ENCODE measurements at places on chromosomes 1 and 21.

- no peak for DNase-seq
Measured at GRCh38 chr21:27333096-27333495, 366.2 kb upstream of the ADAMTS5 start.

DNA sequence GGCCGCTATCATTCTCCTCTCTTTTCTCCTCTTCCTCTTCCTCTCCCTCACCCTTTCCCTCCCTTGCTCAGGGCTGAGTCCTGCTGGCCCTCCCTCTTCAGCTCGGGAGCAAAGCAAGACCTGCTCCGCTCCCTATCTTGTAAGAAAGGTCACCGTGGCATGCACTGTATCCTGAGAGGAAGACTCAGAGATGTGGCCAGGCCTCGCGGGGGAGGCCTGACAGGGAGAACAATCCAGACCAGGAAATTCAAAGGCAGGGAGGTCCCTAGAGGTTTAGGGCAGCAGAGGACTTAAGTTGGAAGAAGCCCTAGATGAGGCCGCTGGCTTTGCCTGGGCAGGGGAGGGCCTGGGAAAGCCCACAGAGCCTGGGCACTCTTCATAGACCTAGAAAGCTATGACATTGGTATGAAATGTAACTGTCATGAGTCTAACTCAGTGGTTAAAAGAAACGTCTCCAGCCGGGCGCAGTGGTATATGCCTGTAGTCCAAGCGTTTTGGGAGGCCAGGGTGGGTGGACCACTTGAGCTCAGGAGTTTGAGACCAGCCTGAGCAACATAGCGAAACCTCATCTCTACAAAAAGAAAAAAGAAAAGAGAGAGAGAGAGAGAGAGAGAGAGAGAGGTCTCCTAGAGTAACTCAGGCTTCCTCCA is 14.6 kb upstream of the PTAFR start:
- DNase-seq: no peak

DNA sequence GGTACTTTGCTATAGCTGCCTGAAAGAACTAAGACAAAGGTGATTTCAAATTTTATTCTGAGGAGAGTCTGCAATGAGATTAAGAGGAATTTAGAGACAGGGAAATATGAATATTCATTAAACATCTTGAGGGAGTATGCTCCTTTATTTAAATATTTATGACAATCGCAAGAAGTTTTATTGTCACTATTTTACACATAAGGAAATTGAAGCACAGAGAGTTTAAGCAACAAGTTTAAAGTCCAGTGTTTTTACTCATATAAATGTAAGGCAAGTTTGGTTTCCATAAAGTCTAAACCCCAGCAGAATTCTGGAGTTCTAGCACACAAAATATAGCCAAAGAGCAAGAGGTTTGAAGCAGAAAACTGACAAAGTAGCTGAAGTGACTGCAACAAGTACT is 49.3 kb upstream of the SAMSN1 start:
- no peak for DNase-seq

DNA sequence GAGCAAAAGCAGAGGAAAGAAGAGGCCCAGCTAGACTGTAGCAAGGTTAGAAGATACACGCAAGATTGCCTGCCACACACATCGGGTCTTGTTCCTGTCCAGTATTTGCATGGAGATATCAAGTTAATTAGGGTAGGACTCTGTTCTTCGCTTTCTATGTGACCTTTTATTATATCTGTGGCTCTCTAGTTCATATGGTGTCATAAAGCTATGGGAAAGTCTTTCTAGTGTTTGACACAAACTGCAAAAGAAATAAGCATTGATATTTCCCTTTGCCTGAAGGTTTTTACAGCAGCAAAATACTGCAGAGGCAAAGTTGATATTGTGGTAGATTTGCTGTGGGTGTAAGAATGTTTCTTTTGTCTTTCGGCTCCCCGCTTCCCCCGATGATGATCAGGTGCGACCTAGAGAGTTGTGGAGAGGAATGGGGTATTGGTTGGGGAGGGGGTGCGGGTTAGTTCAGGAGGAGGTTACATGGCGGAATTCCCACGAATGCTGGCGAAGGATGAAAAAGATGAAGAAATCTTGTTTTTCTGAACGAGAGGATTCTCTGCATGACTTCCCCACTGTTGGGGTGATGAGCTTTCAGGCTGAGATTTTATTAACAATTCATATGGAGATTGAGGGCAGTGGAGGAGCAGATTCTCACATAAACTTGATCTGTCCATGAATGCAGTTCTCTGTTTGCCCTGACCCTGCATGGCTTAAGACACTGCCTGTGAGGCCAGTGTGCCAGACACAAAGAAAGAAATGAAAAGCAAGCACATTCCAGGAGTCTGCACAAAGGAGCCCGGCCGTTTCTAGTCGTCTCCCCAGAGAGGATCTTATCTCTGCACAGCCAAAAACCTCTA is 550.2 kb downstream of the USP25 start:
- no peak for DNase-seq

- DNase-seq: peak; percentile 51
Measured at GRCh38 chr1:230797942-230798365, 50.8 kb downstream of the CAPN9 start.

GRCh38 chr1:67188137-67188536 is 21.9 kb downstream of the IL23R start:
- no peak for DNase-seq

- DNase-seq: no peak
Measured at GRCh38 chr1:242623119-242623518, 98.6 kb upstream of the PLD5 start.

GRCh38 chr1:156295391-156295947 is at the start of gene GLMP:
Gene GLMP, minus strand, starts transcription at chr1:156295679. Its CDS starts 34 bp downstream, at chr1:156295645.
- DNase-seq: peak; percentile 85

- DNase-seq: no peak
Measured at GRCh38 chr1:83110156-83110555, 888.8 kb downstream of the TTLL7 start.

DNA sequence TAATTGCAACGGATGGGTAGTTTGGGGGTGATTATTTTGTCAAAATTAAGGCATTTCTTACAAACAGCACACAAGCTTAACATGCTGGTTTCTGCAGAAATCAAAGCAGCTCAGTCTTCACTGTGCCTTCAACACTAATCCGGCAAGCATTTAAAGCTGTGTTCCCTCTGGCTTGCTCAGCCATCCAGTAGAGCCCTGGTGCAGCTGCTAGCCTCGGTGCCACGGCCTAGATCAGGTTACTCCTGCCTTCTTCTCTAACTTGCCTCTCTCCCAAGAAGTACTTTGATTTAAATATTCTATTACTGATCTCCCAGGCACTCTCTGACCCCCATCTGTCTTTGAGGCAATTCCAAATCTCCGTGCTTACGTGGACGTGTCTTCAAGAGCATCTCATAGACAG is 85.6 kb downstream of the GREM2 start:
- DNase-seq: no peak

- no peak for DNase-seq
Measured at GRCh38 chr1:72051538-72051937, 230.8 kb downstream of the NEGR1 start.

DNA sequence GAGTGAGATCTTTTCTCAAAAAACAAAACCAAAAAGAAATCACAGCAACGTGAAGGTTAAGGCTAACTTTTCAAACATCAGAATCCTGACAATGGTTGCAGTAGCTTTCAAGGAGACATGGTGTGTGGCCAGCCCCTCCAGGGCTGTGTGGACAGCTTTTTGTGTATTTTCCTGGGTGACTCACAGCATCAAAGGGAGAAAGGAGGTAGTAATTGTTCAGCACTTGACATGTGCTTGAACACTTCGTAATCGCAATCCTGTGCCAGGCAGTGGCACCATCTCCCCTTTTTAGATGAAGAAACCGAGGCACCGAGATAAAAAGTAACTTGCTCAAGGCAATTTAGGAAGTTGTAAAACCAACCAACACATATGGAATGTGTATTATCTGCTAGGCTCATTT is 10.3 kb downstream of the NBL1 start:
- no peak for DNase-seq

GRCh38 chr21:14383596-14384180 is 742 bp upstream of the HSPA13 start:
- DNase-seq: peak; percentile 73
